ENCODE measurements at places on chromosomes 3 and 15. TPM values are rescaled to one million over a fixed set of nuclear protein-coding genes. Genes with fewer than 3 reads are reported as not detected.

DNA sequence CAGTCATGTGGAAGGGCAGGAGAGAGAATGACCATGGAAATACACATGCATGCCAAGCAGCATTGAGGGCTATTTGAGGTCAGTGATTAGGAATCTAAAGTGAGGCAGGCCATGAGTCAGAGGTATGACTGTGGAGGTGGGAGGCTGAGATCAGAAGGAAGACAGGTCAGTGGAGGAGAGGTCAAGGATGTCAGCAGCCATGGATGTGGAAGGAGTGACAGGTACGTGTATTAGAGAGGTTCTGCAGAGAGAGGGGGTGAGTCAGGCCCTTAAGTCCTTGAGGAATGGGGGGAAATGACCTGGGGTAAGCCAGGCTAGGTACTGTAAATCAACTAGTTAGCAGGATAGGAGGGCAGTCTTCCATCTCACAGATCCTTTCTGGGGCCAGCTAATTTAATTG, 166.6 kb downstream of the ANO10 start:
- no peak for DNase-seq

The NLGN1 gene
- 13.7 TPM for total RNA-seq

GRCh38 chr15:40762919-40763800, 708 bp upstream of the GCHFR start:
- peak; percentile 56 for DNase-seq

The HSPBAP1 gene
- total RNA-seq = 3.8 TPM

- no peak for DNase-seq
These were observed 603.0 kb upstream of the ROBO2 start for GRCh38 chr3:76436894-76437293.

The DAZL gene
- total RNA-seq = not detected

GRCh38 chr3:191476066-191476772, 15.3 kb downstream of the PYDC2 start:
- no peak for DNase-seq

- DNase-seq = no peak
These were observed 37.7 kb downstream of the TKT start for GRCh38 chr3:53218131-53218530.

The PIK3CA gene
- total RNA-seq = 19.6 TPM

- no peak for DNase-seq
These were observed 1.2 kb downstream of the ROBO2 start for GRCh38 chr3:77040926-77041722.

DNA sequence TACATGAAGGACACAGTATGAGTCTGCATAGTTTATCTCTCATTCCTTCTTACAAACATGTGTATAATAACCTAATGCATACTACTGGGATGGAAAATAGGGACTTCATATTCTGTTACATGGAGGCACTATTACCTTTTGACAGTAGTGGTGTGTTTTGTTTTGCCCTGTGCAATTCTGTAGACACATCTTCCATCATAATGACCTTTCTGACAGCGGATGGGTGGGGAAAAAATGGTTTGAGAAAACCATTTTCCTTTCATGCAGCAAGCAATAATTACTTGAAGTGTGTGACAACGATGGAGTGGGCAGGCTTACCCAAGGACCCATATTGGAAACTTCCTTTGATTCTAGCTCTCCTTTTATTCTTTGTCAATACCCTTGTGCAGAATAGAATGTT, 153.6 kb upstream of the ONECUT1 start:
- no peak for DNase-seq

The HRG gene
- total RNA-seq = not detected

The SERINC4 gene
- 0.44 TPM for total RNA-seq

GRCh38 chr15:92886815-92887214, 13.3 kb upstream of the CHD2 start:
- DNase-seq = no peak

DNA sequence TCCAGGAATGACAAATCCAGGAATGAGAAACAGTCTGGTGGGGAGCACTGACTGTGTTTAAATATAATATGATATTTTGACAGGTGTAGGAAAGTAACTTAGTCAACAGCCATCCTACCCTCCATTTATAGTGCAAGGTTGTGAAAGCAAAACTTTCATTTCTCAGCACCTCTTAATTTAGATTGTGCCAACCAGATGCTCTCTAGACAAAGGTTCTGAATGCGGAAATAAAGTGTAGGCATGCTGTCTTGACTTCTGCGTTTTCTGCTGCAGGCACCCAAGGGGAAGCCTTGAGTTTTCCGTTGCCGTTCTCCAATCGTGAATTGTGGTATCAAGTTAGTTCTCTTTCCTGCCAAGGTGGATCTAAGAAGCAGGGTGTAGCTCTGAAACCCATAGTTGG, 261.9 kb upstream of the SUCLG2 start:
- DNase-seq = no peak

The GXYLT2 gene
- total RNA-seq = 16.2 TPM

GRCh38 chr15:55112706-55113105, 84.0 kb downstream of the RSL24D1 start:
- no peak for DNase-seq

DNA sequence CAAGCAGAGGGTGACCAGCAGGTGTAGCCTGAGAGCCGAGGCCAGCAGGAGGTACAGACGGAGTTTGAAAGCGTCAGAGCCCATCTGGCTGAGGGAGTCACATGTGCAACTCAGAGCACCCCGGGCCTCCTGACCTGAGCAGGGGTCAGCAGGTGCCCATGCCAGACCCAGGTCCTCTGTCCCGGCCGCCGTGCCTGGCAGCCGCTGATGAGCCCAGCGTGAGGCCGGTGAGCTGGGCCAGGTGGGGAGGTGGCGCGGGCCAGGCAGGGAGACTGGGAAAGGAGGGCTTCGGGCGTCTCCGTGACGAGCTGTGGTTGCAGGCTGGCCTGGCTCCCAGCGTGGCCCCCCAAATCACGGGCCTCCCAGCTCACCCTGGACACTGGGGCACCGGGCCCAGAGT, 130.9 kb downstream of the CHSY1 start:
- DNase-seq = no peak

- no peak for DNase-seq
These were observed 203.6 kb downstream of the ROBO1 start for GRCh38 chr3:79564192-79564591.

DNA sequence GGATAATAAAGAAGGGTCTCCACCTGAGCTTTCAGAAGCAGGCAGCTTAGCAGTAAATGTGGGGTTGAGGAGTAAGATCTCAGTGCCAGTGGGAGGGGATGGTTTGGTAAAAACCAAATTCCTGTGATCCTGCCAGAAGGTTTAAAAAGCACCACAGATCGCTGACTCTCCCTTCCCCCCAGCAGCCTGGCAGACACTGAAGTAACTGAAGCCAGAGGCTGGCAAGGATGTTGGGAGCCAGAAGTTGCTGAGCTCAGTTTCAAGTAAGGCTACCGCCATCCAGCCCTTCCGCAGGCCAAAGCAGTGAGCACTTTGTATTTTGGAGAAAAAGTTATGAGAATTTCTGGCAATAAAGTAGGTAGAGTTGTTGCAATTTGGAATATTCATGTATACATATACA, 246.4 kb downstream of the ZNF621 start:
- DNase-seq = no peak

DNA sequence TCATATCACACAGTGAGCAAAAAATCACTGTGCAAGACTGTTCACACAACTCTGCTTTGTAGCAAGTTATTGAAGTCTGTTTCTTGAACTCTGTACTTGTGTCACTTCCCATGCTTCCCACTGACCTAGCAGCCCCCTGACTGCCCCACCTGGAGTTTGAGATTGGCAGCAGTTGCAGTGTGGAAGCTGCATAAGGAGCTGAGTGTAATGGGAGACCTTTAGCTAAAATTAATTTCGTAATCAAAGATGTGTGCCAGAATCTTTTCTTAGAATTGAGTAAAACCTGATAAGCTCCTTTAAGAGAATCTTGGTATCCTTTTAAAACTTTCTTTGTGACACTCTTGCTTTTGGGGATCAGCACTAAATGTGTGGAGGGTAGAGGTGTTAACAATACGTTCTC, 42.8 kb downstream of the NKIRAS1 start:
- DNase-seq = no peak

DNA sequence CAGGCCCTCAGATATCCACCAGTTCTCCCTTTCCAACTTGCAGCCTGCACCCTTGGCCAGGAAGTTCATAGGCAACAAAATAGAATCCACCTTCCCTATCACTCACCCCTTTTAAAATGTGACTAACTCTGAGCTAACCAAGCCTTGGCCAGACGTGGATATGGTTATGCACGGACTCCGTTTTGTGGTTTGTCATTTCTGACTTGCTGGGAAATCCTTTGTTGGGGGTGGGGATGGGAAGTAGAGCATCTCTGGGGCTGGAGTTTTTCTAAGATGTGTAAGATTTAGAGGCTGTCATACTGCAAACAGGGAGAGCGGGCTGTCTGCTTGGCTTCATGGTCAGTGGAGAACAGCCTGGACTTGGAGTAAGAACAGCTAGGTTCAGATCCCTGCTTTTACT, 62.6 kb downstream of the SMAD3 start:
- no peak for DNase-seq

The FOXB1 gene
- not detected for total RNA-seq

- DNase-seq = no peak
These were observed 97.2 kb downstream of the SEC22A start for GRCh38 chr3:123298903-123299302.

Data from left ventricle myocardium inferior (tissue), 1 donor.